Aorta (tissue), 5 donors: ENCODE measurements at places on chromosomes 4 and X.

- no peak for DNase-seq
Observed at GRCh38 chr4:7531640-7531994, 96.9 kb upstream of the PSAPL1 start.

DNA sequence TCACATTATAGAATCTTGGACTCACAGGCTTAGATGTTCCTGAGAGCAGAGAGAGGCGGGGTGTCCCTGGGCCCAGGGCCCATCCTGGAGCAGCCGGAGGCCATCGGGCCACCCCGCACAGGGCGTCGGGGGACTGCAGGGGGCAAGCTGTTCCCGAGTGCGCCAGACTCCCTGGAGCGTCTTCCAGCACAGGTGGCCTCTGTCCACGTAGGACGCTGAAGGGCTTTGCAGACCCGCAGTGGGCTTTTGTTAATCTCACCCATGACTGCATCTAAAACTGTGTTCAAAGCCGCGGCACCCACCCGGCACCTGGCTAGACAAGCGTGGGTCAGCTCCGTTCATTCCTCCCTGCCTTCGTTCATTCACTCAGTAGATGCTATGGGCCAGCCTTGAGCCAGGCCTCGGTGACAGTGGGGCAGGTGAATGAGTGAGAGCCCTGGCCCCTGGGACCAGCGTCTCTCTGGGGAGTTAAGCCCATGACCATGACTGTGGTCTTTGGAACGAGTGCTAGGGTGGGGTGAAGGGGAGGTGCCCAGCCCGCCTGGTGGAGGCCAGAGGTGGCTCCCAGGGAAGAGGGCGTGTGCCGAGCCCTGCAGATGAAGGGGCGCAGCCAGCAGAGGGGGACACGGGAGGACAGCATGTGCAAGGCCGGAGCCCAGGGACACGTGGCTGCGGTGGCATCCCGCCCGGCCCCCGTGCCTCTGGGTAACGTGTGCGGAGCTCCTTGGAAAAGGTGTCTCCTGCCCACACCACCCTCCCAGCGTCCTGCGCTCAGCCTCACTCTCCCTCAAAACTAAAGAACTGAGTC lies 98.3 kb downstream of the HMX1 start:
- DNase-seq, result peak; percentile 32

- DNase-seq, result no peak
Observed at GRCh38 chr4:123880631-123881030, 484.0 kb downstream of the SPRY1 start.

DNA sequence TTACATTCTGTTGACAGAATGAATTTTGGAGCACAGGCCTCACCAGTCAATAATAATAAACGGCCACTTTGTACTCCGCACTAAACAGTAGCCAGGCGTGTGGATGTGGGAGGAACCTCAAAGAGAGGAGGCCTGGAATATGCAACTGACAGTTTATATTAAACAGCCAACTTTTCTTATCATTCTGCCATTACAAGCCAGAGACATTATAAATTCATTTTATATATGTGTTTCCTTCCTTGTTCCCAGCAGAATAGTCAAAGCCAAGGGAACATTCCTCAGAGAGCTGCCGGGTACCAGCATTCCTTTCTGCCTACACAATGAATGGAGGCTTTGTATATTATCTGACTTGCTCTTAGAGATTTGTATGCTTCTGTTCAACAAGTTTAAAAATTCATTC lies 436.5 kb upstream of the FTHL17 start:
- DNase-seq, result no peak

DNA sequence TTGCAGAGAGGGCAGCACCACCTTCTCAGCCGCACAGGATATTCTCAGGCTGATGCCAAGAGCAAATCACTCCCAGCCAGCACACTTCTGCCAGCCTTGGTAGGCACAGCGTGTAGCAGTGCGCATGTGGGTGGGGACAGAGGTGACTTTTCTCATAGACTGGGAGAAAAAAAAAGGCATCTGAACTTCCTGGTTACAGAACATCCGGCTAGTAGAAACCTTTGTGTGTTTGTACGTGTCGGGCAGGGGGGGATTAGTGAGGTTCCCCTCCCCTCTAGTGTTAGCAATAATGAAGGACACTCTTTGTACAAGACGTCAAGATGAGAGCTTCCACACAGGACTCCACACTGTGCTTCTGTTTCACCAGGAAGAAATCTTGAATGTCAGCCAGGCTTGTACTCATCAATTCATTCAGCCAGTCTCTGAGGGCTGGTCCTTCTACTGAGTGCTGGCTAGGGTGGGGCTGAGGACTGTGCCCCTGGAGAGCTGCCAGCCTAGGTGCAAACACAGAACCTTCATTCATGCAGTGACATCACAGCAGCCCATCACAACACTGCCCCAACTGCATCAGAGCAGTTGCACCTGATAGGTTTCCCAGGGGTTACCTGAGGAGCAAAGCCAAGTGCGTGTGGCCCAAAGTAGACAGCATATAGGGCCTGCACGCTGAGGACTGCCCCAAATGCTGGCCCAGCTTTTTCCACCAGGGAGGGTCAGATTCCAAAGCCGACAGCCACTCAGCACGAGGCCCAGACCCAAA lies 34.7 kb downstream of the SLC25A5 start:
- DNase-seq, result peak; percentile 57

GRCh38 chr4:138473339-138473738 lies 231.2 kb upstream of the SLC7A11 start:
- DNase-seq, result no peak

- no peak for DNase-seq
Observed at GRCh38 chr4:62914758-62915157, 1494.5 kb downstream of the TECRL start.
